ENCODE measurements at places on chromosomes 6 and 20.

GRCh38 chr6:7958464-7958863, 47.9 kb upstream of the TXNDC5 start:
- no peak for DNase-seq

DNA sequence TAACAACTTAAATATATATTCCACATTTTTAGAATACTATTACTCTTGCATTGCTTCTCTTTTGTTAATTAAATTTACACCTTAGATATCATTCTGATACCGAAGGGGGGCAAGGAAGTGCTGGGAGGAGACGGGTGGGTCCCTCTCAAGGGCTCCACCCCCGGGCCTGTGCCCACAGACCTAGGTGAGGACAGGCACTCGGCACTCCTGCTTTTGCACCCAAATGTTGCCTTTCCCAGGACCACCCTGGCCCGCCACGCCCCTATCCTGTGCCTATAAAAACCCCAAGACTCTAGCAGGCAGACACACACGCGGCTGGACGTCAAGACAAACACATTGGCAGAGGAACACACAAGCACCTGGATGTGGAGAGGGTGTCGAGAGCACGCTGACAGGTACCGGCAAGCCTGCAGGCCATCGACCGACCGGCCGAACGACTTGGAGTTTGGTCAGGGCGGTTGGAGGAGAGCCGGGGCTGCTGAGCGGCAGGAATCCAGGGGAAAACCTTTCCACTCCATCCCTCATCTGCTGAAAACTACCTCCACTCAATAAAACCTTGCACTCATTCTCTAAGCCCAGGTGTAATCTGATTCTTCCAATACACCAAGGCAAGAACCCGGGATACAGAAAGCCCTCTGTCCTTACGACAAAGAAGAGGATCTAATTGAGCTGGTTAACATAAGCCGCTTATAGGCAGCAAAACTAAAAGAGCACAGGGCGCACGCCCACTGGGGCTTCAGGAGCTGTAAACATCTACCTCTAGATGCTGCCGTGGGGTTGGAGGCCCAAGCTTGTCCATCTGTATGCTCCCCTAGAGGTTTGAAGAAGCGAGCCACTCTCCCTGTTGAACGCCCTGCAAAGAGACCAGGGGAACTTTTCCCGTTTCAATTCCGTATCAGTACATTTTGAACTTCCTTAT, 197.4 kb upstream of the PRSS16 start:
- DNase-seq = no peak

DNA sequence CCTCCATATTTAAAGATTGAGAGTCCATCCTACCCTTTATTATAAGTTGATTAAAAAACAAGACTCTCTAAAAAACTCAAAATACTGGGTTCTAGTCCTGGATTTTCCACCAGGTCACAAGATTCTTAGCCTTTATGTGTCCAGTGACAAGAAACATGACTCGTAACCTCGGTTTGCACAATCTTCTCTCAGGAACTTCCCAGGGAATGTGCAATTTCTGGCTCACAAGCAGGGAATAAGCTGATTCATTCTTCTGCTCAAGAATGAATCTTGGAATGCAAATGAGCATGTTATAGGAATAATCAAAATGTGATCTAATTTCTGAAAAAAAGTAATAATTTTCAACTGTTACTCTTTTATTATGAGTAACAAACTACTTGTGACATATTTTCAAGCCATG, 45.1 kb downstream of the OGFRL1 start:
- DNase-seq = no peak

GRCh38 chr20:23444859-23445258, 5.4 kb downstream of the CSTL1 start:
- DNase-seq = no peak

DNA sequence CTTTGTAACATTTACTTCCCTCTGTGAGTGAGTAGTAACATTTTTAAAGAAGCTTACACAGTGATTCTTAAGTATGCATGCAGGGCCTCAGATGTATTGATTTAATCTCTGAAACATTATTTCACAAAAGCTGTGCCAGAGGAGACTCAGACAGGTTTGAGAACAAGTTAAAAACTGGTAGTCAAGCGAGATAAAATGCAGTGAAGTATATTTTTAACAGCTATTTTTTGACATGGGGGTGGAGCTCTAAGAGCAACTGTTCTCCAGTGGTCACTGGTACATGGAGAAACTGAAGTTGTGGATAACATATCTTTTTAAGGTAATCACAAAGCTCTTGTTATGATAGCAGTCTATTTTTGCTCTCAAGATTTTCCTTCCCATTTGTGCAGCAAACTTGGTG, 20.4 kb downstream of the DSTN start:
- DNase-seq = no peak

DNA sequence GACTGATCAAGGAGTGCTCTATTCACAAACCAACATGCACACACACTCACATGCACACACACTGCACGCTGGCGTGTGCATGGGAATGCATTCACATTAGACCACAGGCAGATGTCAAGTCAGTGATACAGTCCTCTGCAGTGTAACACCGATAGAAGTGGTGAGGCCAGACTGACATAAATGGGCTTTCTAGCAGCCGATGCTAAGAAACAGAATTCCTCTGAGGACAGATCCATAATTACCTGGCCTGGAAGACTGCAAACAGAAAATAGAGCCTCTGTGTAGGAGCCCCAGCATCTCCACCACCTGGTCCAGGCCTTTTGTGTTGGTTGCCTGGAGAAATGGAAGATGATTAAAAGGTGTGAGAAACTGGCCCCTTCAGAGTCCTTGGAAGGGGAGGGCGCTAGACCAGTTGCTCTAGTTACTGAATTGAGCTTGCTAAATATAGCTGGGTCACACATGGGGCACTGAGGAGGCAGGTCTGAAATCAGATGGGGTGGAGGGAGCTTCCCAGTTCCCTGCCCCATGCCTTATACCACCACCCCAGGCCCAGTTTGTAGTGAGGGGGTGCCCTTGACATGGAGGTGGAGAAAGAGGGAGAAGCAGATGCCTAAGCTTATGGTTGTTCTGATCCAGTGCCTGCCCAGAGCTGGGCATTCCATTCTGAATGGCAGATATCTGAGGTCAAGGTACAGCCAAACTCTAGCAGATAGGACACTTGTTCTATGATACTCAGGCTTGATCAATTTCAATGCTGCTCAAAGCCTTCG, 233.8 kb downstream of the LRFN2 start:
- no peak for DNase-seq

DNA sequence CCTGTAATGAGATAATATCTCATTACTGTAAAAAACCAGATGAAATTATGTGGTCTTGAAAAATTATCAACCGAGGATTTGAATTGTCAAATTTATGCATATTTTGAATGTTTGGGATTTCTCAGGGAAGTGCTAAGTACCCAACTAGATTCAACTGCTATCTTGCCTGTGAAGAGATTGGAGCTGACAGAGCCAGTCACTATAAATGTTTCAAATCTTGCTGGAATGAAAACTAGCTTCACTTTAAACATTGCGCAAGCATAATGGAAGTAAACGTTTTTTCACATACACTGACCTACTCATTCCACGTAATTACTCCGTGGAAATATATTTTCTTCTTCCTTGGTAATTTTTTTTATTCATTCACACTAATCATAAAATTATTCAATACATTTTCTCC, 46.7 kb downstream of the TMEM170B start:
- no peak for DNase-seq

DNA sequence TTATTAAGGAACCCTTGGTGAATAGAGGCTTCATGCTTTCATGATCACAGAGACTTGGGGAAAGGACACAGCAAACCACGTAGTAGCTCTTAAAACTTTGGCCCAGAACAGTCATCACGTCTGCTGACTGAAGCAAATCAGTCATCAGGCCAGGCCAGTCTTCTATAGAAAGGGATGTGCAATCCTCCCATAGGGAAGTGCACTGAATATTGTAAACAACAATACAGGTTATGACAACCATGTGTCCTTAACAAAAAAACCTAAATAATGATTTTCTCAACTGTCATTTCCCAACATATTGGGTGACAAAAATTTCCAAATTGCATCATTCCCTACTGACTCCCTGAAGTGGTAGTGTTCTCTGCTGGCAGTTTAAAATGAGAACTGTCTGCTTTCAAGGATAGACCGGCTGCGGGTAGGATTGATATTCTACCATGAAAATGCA, 388.2 kb upstream of the CITED2 start:
- no peak for DNase-seq
